Naive B cell (primary cell): ENCODE measurements at places on chromosomes 2 and 18.

DNA sequence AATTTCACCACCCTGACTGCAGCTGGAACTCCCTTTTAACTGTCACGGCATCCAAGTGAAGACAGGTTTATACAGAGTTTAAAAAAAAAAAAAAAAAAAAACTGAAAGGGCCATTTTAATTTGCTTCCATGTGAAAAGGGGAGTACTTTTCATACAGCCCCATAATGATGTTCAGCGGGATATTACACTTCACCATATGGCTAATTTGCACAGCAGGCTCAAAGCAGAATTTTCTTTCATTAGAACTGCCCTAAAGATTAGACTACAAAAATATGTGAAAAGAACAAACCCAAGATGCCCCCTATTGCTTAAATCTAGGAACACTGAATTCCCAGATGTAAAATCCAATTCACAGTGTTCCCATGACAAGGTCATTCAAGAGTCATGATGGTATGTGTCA is 301.8 kb downstream of the EXOC6B start:
- no peak for DNase-seq

DNA sequence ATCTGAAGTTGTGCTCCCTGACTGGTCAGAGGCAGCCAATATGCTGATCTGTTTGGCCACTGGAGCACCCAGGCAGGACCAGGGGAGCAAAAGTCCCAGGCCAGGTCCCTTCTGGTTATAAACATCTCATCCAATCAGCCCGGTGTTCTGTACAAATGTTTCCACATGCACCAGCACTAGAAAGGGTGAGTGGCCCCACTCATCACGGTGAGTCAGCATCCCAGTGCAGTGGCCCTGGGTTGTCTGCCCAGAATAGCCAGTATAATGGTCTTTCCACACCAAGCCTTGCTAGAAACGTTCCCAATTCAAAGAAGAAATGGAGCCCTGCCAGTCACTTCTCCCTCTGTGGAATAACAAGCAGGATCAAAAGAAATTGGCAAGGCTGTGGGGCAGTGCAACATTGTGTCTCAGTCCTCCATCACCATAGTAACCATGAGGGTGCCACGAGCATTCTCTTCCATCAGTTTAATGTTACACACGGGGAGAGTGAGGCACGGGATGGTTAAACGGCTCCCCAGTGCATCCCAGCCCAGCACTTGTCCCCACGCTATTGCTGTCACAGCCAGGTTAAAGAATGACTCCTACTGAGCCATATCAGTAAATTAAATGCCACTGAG is 174.9 kb downstream of the SEPTIN10 start:
- no peak for DNase-seq

- no peak for DNase-seq
Measured at GRCh38 chr18:41858761-41859555, 96.1 kb upstream of the PIK3C3 start.

- no peak for DNase-seq
Measured at GRCh38 chr2:45894211-45894610, 242.7 kb downstream of the PRKCE start.

- no peak for DNase-seq
Measured at GRCh38 chr2:205403244-205403825, 279.0 kb upstream of the NRP2 start.

DNA sequence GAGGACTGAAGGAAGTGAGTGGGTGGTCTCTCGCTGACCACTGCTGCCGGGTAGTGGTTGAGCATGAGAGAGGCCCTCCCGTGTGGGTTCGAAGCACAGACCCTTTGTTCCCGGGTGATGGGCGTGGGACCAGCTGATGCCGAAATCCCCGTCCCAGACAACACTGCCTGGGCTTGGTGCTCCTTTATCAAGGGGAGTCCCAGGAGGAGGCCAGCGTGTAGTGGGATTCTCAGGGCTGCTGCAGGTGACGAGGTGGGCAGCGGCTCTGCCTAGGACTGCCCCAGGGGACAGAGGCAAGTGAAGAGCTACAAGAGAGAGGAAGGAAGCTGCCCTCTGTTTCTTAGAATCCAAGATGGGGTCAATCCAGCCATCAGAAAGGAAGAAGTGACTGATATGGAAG is 251.3 kb upstream of the PXDN start:
- DNase-seq: no peak

DNA sequence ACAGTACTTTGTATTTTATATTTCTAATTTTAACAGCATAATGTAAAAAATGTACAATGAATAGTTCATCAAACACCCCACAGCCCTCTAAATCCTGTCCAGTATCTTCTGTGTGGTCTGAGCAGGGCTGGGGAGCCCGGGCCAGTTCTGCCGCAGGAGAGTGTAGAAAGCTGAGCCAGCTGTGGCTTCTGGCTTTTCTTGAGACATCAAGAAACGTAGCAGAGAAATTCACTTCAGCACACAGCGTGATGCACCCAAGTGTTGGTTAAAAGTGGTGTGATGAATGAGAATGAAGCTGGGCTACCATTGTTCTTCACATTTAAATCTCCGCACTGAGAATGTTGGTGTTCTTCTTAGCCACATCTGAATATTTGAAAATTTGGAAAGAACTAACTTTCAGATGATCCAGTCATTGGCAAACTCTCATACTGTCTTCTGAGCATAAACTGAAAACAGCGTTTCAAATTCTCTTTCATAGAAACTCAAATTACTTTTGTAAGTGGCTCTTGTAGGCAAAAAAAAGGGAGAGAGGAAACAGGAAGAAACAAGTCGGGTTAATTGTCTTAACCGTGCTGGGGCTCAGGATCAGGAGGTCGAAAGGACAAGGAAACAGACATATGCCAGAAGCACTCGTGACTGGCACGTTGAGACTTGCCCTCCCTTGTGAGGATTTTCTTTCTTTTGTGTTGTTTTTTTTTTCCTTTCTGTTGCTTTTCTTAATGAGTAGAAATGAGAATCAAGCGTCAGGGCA is 23.4 kb upstream of the TMEM87B start:
- no peak for DNase-seq

- DNase-seq: no peak
Measured at GRCh38 chr2:95019572-95019971, 5.9 kb upstream of the MAL start.

DNA sequence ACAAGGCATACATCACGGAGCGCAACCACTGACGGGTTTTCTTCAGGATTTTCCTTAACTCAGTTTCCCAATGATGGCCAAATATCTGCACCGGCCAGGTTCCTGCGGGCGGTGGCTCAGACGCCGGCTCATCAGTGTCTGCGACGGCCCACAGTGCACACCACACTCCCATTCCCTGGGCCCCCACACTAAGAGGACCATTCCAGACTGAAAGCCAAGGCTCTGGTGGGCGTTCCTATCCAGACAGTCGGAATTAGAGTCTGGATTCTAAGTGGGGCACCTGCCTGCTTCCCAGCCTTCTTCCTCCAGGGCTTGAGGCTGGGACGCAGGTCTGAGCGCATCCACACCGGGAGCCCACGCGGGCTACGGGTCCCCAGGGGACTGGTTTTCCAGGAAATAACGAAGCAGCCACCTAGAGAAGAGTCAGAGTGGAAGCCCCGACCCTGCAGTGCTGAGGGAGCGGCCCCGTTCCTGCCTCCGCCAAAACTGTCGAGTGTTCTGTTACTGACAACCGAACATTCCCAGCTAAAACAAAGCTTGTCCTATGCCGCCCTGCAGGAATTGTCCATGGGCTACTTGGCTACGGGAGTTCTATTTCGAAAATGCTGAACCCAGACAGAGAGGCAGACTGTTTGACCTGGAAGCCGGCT is 75.3 kb downstream of the TMEM18 start:
- DNase-seq: no peak

- DNase-seq: no peak
Measured at GRCh38 chr18:51275712-51276476, 78.4 kb upstream of the MEX3C start.

GRCh38 chr2:135831180-135831812 is 5.7 kb downstream of the LCT start:
- DNase-seq: no peak

- DNase-seq: no peak
Measured at GRCh38 chr2:75241696-75242095, 42.4 kb upstream of the TACR1 start.

DNA sequence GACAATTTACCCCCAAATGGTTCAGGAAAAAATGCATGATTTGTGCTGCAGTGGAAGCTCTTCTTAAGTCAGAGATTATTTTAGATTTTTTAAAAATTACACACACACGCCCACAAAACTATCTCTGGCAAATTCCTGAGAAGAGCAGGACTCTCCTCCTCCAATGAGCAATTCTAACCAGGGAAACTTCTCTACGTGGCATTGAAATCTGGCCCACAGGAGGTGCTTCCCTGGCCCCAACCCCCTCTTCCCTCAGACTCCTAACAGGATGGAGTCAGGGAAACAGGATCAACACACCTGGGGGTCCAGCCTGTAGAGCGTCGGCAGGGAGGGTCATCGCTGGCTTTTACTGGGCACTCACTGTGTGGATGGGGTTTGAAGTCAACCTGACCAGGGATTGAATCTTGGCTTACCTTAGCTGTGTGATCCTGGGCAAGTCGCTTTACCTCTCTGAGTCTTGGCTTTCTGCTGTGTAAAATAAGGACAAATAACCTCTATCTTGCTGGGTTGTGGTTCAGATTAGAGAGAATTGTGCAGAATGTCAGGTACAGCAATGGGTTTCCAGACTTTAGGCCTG is 65.4 kb upstream of the ASAP2 start:
- DNase-seq: no peak

- DNase-seq: no peak
Measured at GRCh38 chr2:42021464-42021863, 26.4 kb upstream of the PKDCC start.

- no peak for DNase-seq
Measured at GRCh38 chr2:88443353-88443938, 9.0 kb downstream of the FOXI3 start.

- DNase-seq: peak; percentile 5
Measured at GRCh38 chr2:98518101-98518500, 73.4 kb downstream of the INPP4A start.

- DNase-seq: no peak
Measured at GRCh38 chr2:182182436-182182835, 196.8 kb downstream of the PPP1R1C start.

- DNase-seq: no peak
Measured at GRCh38 chr2:68469935-68470334, 2.5 kb downstream of the APLF start.

DNA sequence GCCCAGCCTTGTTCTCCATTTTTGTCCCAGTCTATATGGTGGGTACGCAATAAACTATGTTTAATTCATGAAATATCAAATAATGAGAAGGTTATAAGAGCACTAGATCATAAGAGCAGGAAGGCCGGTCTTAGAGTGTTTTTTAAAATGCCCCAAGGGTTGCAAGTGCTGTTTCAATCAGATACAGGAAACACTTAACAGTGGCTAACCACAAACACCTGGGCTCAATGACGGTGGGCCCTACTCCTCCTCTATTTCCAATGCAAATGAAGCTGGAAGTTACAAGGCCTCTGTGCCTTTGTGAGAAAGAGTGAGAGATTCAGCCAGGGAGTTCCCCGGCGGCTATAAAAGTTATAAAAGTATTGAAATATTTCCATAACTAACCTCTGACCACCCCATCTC is 18.9 kb upstream of the WDR33 start:
- peak; percentile 88 for DNase-seq

GRCh38 chr18:2415656-2416055 is 155.6 kb downstream of the METTL4 start:
- no peak for DNase-seq

DNA sequence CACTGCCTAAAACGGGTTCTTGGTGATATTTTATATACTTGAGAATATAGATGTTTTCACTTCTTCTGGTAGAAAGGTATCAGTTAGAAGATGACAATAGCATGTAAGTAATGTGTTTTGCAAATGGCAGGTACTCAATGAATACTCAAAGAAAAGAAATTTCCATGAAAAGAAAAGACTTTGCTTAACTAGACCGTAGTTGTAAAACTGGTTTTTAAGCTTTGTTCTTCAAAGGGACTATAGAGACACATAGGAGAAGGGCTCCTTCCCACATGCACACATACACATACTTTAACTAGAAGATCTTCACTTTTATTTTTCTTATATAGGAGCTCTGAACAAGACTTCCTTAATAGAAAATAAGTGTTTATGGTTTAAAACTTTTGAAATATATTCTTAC is 215.3 kb upstream of the RND3 start:
- DNase-seq: no peak

DNA sequence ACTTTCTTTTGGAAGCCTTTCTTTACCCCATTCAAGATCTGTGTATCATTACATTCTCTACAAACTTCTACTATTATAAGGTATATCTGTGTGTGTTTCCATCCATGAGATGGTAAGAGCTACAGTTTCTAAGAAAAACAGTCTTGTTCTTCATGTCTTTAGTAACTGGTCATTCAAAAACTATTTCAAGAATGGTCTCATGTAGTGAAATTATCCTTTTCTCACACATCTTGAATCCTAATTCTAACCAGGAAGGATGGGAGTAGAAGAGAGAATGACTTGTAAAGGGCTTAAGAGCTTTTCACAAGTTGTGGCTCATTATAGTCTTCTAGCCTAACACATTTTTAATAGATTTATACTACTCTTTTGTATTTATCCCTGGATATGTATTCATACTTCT is 47.3 kb downstream of the ROCK1 start:
- no peak for DNase-seq

DNA sequence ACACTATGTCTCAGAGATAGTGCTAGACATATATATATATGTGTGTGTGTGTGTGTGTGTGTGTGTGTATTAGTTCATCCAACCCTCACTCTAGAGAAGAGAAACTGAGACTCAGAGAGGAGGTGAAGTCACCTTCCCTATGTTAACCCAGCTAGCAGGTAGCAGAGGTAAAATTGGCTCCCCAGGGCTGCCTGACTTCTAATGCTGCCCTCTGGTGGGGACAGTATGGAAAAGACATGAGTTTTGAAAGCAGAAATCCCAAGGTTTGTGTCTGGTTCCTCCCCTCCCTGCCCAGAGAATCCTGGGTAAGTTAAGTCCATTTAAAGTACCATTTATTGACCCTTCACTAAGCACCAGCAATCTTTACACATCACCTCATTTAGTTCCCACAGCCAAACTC is 137.7 kb downstream of the THNSL2 start:
- no peak for DNase-seq

- no peak for DNase-seq
Measured at GRCh38 chr2:239061824-239062570, 214.1 kb downstream of the TWIST2 start.

DNA sequence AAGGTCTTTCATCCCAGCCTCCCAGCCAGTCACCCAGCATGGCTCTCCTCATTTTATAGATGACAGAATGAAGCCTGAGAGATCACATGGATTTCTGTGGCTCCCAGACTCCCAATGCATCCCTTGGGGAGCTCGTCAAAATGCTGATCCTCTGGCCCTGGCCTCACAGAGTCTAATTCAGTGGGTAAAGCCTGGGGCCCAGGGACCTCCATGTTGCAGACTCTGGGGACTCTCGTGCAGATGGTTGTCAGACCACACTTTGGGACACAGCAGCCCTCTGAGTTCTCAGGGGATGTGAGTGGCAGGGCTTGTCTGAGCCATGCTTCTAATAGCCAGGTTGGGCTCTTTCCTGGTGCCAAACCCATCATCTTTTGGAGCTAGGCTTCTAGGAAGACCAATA is 97.0 kb downstream of the CTIF start:
- no peak for DNase-seq
